Mesenteric fat pad (tissue), 1 donor: ENCODE measurements at places on chromosomes 1 and 21. TPM values are rescaled to one million over a fixed set of nuclear protein-coding genes. Genes with fewer than 3 reads are reported as not detected.

CYP4A11 gene
- not detected for total RNA-seq

OR2M3 gene
- total RNA-seq: not detected

PTPRU gene
- total RNA-seq: 17.2 TPM

AMY2A gene
- total RNA-seq: 2.7 TPM

GPA33 gene
- total RNA-seq: 0.29 TPM

CD1B gene
- not detected for total RNA-seq

NBPF9 gene
- 24.4 TPM for total RNA-seq

GSTM5 gene
- total RNA-seq: 13.1 TPM

CLCA2 gene
- total RNA-seq: 1.9 TPM

DNA sequence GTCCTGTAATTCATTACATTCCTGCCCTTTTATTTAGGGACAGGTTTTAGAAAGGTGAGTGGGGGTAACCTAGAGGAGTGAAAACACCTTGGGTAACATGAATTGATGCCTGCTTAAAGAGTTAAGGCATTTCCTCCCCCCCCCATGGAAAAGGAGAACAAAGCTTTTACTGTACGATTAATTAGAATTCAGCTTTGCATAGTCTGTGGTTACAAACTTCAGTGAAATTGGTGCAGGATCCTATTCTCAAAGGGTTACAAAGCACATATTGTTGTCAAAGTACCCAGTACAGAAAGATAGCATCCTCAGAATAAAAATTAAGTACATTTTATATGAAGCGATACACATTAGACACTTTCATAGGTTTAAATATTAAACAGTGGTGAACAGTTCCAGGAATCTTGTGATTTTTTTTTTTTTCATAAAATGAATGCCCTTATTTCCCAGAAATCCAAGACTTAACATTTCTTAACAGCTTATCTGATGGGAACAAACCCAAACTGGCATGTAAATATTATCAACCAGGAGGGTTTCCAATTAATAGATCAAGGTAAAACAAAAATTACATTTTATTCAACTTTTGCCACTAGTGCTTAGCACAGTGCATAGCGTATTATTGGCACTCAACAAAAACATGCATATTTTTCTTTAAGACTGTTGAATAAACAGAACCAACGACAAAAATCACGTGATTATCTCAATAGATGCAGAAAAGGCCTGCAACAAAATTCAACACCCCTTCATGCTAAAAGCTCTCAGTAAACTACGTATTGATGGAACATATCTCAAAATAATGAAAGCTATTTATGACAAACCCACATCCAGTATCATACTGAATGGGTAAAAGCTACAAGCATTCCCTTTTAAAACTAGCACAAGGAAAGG, 172.7 kb downstream of the PDE4B start:
- DNase-seq: no peak

GRCh38 chr1:223207293-223208066, 64.4 kb upstream of the TLR5 start:
- DNase-seq: no peak

DNA sequence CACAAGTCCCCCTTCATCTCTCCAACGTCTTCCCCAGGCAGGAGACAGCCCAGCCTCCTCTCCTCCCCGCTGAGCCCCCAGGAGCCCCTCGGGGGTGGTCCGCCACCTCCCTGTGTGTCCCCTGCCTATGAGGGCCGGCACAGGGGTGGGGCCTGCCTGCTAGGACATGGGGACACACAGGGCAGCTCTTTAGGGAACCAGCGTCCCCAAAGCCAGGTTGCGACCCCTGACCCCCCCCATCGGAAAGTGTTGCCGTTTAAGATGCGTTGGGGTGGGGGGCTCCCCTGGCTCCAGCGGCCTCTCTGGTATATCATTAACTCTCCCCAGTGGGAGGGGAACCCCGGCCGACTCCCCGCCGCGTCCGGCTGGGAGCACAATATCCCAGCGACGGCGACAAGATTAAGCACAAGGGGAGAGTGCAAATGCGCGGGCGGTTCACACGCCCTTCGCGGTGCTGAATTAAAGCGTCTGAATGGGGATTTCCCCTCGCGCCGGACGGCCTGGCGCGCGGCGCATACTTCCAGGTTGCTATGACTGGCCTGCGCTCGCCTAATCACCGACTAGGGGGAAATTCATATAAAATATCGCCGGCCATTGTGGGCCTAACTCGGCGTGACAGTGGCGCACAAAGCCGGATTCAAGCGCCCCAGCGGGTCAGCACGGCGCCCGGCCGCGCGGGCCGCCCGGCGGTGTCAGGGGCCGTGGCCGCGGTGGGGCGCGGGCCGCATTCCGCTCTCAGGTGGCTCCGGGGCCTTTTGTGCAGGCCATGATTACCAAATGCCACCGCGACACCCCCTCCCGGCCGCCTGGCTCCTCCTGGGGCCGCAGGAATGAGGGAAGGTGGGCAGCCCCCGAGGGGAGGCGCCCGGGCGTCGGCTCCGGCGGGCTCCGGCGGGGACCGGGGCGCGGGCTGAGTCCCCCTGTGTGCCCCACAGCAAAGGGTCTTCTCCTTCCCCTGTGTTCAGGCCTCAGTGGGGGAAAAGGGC, 30.9 kb downstream of the WNT3A start:
- peak; percentile 71 for DNase-seq

GRCh38 chr1:224673141-224673540, 57.0 kb downstream of the CNIH3 start:
- no peak for DNase-seq

DNA sequence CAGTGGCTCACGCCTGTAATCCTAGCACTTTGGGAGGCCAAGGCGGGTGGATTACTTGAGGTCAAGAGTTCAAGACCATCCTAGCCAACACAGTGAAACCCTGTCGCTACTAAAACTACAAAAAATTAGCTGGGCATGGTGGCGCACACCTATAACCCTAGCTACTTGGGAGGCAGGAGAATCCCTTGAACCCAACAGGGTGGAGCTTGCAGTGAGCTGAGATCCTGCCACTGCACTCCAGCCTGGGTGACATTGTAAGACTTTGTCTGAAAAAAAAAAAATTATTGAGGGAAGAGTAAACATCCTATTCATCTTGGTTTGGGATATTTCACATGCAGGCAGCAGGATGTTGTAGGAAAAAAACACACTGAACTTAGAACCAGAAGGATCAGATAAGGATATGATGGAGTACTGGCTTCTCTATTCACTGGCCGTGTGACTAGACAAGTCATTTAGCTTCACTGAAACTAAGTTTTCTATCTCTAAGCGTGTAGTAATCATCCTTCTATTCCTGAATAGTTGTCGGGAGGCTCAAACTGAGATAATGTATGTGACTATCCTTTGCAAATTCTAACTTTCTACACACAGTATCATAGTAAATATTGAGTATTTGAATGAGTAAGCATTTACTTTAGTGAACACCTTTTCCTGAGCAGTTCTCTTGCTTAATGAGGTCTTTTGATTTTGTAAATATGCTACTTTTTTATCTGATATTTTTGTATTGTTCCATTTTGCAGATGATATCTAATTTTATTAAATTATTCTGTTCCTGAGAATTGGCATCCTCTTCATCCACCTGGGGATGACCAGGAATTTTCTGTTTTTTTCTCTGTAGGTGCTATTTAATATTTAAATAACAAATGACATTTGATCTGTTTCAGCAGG, 18.2 kb downstream of the CAP1 start:
- DNase-seq: no peak

DNA sequence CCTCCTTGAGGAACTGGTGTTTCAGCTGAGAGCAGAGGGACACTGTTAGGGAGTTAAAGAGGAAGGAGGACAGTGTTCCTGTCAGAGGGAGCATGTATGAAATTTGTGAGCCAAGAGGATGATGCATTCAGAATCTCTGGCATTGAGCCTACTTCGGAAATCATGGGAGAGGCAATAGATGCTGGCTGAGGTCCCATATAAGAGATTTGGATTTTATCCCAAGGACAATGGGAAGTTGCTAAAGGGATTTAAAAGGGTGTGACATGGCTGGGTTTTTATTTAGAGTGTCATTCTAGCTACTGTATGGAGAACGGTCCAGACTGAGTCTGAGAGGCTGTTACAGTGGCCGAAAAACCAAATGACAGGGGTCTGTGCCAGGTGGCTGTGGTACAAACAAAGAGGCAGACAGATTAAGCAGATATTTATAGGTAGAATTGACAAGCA, 403.2 kb upstream of the B3GALT2 start:
- no peak for DNase-seq

- DNase-seq: no peak
These were observed 12.7 kb downstream of the RNPC3 start for GRCh38 chr1:103538226-103538625.

GRCh38 chr1:56552349-56552748, 27.0 kb downstream of the PLPP3 start:
- DNase-seq: no peak

GRCh38 chr21:28132713-28133112, 860.0 kb downstream of the LTN1 start:
- DNase-seq: no peak

- no peak for DNase-seq
These were observed 99.1 kb upstream of the ARTN start for GRCh38 chr1:43834280-43835081.

DNA sequence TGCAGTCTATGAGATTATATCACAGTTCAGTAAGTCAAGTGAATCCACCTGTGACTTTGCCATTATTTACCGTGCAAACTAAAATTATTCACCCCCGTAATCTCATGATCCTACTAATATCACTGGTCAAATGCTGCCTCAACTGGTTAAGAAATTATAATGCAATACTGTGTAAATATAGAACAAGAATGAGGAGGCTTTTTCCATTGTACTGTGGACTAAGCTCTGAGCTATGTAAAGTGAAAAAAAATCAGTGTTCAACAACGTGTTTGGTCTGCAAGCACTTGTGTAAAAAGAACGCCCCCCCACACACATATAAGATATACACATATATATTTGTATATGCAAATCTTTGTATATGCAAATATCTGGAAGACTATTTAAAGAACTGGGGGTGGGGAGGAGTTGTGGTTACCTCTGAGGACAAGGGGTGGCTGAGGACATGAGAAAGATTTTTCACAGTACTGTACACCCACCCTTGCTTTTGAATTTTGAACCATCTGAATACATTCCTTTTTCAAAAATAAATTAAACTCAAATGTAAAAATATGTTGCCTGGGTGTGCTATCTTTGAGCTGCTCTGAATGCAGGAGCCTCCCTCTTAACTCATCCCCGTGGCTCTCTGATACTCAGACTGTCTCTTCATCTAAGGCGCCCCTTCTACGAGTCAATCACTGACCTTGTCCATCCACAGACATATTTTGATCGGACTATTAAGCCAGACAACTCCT, 57.0 kb downstream of the PTP4A2 start:
- peak; percentile 3 for DNase-seq

DNA sequence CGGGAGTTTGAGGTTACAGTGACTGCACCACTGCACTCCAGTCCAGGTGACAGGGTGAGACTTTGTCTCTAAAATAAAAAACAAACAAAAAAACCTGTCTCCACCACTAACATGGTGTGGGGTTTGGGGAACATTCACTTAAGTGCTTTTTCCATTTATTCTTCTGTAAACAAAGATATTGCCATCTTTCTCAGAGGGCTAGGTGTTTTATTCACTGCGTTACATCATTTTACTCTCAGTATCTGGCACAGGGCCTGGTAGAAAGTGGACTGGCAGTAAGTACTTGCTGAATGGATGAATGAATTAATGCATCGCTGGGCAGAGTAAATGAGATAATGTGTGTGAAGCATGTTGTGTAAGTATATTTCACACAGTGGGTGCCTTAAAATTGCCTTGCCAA, 20.1 kb downstream of the KIAA0040 start:
- no peak for DNase-seq

DNA sequence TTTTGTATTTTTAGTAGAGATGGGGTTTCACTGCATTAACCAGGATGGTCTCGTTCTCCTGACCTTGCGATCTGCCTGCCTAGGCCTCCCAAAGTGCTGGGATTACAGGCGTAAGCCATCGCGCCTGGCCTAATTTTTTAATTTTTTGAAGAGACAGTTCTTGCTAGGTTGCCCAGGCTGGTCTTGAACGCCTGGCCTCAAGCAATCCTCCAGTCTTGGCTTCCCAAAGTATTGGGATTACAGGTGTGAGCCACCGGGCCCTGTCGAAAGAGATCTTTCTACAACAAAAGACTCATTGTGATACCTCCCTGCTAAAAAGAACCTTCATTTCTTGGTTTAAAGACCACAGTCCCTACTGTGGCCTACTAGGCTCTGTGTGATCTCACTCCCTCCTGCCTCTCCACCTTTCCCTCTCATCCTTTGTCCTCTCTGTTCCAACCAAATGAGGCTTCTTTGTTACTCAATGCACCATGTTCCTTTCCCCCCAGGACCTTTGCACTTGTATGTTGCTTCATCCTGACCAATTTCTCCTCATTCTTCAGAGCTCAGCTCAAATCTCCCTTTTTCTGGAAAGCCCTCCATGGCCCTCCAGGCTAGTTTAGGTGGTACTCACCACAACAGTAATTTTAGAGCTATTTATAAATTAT, 1.5 kb upstream of the GPX7 start:
- DNase-seq: no peak

- no peak for DNase-seq
These were observed 7.0 kb upstream of the SMCP start for GRCh38 chr1:152870831-152871730.

DNA sequence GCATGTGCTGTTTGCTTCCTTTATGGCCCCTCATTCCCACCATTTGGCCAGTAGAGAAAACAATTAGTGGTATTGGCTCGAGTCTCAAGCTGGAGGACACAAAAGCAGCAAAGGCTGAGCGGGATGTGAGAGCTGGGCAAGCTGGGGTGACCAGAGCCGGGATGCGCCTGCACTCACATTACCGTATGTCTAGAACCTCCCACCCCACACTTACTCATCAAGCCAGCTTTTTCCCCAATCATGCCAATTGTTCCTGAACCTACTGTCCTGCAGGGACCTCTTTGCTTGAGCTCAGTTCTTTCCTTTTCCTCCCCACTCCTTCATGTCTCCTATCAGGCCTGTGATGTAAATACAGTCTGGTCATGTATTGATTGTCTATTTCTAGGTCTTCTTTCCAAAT, 45.9 kb downstream of the KIRREL1 start:
- DNase-seq: no peak

DNA sequence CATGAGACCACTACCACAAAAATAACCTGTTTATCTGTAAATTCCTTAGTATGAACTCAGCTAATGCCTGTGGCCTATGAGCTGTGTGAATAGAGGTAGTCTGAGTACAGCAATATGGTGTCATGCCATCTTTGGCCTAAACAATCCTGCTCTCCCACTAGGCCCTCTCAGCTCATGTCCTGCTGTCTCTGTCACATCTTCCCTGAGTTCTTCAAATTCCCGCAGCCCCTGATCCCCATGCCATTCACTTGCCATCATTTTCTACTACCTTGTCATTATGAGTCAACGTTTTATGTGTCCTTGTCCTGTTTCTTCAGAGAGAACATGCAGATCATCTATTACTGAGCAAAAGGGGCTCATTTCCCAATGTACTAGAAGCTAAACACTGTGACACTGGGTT, 125.6 kb downstream of the SPATA46 start:
- no peak for DNase-seq

DNA sequence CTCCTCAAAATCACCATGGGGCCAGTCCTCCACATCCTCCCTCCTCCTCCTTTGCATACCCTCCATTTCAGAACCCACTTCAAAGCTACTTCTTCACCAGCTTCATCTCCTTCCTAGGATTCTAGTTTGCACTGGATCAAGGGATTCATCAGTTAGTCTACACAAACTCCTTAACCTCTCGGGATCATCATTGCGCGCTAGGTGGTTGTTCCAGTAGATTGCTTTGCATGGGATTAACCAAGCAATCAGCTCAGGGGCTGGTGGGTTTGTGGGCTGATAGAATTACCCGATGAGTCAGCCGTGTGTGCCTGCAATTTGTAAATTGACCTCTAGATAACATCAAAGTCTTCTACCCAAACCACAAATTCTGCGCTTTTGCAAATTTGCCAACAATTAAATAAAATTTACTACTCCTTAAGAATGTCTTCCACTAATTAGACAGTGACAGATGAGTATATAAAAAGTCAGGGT, 7.7 kb downstream of the KANK4 start:
- no peak for DNase-seq

GRCh38 chr1:5793516-5793915, 198.7 kb downstream of the NPHP4 start:
- DNase-seq: no peak
